ENCODE measurements at places on chromosomes 4 and X.

- DNase-seq: no peak
These were observed 764.1 kb upstream of the TENM3 start for GRCh38 chr4:181479141-181479540.

GRCh38 chr4:127212701-127213100, 420.1 kb upstream of the INTU start:
- no peak for DNase-seq

DNA sequence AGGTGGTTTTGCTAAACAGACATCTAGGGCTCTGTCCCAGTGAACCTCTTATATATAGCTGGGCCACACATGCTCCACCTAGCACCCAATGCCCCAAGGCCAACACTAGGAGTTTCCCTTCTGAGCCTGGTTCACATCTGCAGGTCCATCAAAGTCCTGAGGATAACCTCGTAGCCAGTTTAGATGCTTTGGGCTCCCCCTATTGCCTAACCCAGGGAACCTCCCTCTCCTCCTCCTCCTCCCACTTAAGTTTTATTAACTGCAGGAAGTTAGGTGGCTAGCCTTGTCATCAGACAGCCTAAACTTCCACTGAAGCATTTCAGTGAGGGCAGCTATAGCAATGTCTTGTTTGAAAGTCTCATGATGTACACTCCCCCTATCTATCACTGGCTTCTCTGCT, 88.0 kb downstream of the GUCY2F start:
- DNase-seq: peak; percentile 8

DNA sequence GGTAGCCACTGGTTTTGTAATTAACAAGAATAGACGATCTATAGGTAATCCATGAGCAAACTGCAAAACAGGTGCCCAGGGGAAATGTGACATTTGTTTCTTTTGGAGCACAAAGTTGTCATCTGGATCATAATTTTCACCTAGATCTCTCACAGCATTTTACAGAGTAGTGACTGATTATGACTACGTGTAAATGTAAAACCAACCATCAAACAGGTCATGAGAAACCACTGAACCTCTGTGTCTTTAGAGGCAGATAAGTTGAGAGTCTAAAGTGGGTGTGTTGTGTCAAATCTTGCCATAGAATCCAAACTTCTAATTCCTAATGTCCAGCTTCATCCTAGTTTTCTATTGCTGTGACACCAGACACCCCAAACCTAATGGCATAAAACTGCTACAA, 648.1 kb downstream of the MID1IP1 start:
- DNase-seq: no peak

- no peak for DNase-seq
These were observed 80.9 kb downstream of the ARHGAP36 start for GRCh38 chrX:131139072-131139471.

- DNase-seq: no peak
These were observed 177.8 kb upstream of the HAND2 start for GRCh38 chr4:173707658-173708419.

GRCh38 chr4:152032722-152033131, 271.9 kb upstream of the GATB start:
- DNase-seq: no peak

DNA sequence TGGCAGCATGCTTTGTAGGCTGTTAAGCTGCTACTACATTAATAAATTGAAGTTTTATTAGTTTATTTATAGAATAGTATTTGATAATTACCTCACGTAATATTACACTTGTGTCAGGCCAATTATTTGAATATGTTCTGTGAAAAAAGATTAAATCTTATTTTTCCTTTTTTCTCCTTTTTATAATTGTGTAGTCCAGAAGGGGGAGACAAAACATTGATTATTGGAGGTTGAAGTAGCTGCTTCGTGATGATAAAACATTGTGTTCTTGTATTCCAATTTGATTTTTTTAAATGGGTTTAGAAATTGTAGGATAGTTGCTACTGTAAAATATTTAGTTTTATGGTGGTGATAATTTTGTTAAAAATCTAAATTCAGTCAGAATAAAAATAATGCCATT, 85.7 kb downstream of the DIAPH2 start:
- peak; percentile 38 for DNase-seq

DNA sequence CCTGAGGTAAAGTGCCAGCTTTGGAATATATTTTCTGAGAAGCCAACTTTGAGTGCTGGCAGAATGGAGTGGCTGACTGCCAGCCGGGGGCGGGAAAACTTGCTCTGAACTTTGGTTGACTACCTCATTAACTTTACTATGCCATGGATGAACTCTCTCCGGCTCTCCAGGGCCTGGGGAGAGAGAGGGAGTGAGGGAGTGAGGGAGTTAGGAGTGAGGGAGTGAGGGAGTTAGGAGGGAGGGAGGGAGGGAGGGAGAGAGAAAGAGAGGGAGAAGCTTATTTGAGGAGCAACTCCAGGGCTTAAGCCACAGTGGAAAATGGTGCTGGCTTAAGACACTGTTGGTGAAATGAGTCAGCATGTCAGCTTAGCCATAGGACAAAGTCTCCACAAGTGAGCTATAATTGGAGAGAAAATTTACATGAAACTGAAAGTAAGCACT, 280.9 kb upstream of the RPS6KA3 start:
- DNase-seq: no peak

- DNase-seq: no peak
These were observed 565.8 kb upstream of the SPANXN1 start for GRCh38 chrX:144681501-144681900.

- DNase-seq: no peak
These were observed 8.4 kb downstream of the VSIG1 start for GRCh38 chrX:108053218-108053617.

DNA sequence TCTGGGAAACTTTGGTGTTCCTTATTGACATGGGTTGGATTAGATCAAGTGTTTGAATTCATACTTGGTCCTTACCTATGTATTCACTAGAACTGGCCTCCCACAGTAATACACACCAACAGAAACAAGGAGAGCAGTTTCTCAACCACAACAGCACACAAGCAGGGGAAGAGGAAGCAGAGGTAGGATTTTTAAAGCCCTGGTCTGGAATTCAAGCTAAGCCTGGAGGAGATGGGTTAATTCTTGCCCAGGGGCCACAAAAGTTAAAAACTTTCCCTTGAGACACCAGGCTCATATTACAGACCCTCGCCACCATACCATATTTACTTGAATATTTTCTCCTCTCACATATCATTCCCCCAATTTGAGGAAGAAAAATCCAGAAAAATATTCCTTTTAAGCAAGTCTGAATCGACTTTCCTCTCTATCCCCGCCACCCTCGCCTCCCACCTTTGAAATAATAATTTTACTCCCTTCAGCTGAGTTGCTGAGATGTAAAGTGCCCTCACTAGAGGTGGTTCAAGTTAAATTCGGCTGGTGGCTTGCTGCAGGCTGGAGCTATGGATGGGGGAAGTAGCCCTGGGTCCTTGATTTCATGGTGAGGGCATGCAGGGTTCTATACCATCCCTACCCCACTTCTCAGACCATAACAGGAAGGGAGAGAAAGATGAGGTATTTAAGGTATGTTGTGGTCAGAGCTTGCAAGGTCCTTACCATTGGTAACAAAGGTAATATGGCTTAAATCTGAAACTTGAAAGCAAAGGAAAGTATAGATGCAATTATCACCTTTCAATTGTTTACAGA, 440.2 kb downstream of the INPP4B start:
- no peak for DNase-seq

GRCh38 chr4:107913283-107913899, 18.0 kb upstream of the CYP2U1 start:
- DNase-seq: peak; percentile 82

GRCh38 chrX:73829890-73830466, 267.0 kb downstream of the CHIC1 start:
- no peak for DNase-seq

GRCh38 chr4:39205000-39205399, 22.7 kb downstream of the WDR19 start:
- DNase-seq: no peak

DNA sequence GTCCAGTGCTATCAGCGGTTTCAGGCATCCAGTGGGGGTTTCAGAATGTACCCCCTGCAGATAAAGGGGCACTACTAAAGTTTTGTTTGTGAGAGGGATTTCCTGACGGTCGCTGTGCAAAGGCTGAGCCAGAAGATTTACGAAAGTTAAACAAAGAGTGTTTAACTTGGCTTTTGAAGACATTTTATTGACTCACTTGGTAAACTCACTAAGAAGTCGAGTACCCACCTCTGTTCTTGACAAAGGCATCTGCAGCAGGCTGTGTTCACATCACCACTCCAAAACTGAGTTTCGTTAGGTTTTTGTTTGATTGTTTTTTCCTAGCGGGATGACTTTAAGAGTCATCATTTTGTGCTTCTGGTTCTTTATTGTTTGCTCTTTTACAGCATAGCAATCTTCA, 143.9 kb upstream of the TBL1X start:
- DNase-seq: no peak

- DNase-seq: no peak
These were observed 228.4 kb downstream of the DHRSX start for GRCh38 chrX:2272337-2272736.

- DNase-seq: no peak
These were observed 586 bp downstream of the HERC5 start for GRCh38 chr4:88457307-88458103.

GRCh38 chr4:23476515-23477090, 413.2 kb downstream of the PPARGC1A start:
- DNase-seq: no peak

GRCh38 chrX:15404401-15405096, 20.3 kb upstream of the VEGFD start:
- no peak for DNase-seq

GRCh38 chr4:88398381-88398780, 19.7 kb downstream of the HERC6 start:
- DNase-seq: peak; percentile 31

GRCh38 chr4:171266671-171267070, 546.5 kb upstream of the GALNTL6 start:
- no peak for DNase-seq

DNA sequence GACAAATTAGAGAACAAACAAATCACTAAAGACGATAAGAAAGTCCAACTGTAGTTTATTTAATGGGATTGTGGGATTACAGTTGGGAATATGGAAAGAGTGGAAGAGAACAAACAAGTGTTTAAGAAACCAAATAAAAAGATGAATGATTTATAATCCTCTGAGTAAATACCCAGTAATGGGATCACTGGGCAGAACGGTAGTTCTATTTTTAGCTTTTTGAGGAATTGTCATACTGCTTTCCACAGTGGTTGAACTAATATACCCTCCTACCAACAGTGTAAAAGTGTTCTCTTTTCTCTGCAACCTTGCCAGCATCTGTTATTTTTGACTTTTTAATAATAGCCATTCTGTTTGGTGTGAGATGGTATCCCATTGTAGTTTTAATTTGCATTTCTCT, 15.0 kb downstream of the C4orf51 start:
- DNase-seq: no peak

DNA sequence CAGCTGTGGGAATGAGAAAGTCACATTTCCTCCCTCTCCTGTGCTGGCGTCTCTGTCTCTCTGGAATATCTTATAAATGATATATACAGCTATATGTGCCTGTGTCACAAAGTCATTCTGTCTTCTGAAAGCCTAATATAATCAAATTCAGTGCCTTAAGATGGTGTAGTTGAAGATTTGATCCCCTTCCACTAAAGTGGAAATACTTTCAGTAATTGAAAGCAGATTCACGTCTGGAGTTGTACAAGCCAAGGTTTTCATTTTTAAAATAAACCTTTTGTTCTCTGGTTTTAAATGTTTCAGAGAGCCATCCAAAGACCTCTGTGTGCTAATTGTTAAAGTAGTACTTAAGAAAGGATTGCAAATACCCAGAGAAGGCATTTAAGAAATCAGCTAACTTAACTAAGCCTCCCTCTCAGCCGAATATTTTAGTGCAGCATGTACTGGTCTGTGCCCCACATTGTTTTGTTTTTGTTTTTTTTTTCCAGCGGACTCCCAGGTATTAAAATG, 206.8 kb downstream of the TENM3 start:
- no peak for DNase-seq

- DNase-seq: no peak
These were observed 109.9 kb downstream of the RAPGEF2 start for GRCh38 chr4:159212675-159213293.

DNA sequence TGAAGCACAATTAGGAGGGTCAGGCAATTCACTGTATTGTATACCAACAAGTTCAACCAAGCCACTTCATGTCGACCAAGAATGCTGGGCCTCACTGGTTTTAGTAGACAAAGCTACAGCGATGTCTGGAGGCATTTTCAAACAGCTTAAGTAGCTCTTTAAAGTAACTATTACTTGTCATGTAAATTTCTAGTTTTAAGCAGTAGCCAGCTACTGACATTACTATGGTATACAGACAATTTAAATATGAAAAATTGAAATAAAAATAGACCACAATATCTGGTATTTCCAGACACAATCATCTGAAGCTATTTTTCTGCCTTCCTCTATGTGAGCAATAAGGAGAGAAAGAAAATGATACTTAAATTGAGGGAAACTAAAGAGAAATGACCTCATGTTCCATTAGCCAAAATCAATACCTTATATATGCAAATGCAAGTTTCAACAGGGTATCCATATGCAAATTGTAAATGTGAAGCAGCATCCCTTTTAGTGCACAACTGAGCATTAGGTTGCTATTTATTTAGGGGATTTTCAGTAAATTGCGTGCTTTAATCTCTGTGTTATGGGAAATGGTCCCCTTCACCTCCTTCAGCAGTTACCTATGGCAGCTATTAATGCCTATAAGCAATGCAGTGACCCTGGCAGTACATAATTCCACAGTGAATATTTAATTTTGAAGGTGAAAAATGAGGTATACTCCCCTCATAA, 119.5 kb downstream of the GPC3 start:
- DNase-seq: no peak

DNA sequence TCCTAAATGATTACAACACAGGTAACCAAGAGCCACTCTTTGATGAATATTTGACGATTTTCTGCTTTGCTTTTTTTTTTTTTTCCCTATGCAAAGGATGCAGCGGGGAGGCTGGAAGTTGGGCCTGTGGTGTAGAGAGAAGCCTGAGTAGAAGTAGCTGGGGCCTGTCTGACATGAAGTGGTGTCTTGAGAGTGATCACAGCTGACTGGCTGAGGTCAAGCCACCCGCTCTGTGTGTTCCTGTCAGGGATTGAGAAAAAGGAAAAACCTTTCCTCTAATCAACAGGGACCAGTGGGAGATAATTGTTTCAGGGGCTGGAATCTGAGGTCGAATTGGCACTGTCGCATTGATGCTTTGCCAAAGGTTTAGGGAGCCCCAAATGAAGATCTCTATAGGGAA, 258.7 kb downstream of the GRIA3 start:
- DNase-seq: no peak

- DNase-seq: peak; percentile 94
These were observed 19.1 kb upstream of the RBM47 start for GRCh38 chr4:40648742-40649281.

GRCh38 chr4:125353131-125353530, 38.4 kb downstream of the FAT4 start:
- DNase-seq: no peak

GRCh38 chrX:30212172-30212571, 3.2 kb upstream of the MAGEB2 start:
- no peak for DNase-seq

DNA sequence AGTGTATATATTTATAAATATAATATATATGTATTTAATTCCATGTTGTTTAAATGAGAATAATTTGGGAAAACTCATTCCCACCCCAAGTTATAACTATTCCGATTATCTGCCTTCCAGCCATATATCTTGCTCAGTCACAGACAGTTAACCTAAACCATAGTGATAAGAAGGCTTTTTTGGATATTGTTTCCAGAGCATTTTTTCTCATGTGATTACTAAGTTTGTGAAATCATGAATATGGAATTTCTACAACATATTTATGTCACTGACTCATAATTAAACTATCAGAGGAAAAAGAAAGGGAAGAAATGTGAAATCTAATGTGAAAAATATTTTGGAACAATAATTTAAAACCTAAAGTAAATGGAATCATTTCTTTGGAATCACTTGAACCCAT, 1163.5 kb upstream of the PABPC4L start:
- no peak for DNase-seq

Measured in suppressor macrophage (primary cell).